Large intestine (tissue), 12 donors: ENCODE measurements at places on chromosomes 3 and 15.

- DNase-seq: no peak
Measured at GRCh38 chr3:53721187-53722119, 124.8 kb downstream of the CHDH start.

DNA sequence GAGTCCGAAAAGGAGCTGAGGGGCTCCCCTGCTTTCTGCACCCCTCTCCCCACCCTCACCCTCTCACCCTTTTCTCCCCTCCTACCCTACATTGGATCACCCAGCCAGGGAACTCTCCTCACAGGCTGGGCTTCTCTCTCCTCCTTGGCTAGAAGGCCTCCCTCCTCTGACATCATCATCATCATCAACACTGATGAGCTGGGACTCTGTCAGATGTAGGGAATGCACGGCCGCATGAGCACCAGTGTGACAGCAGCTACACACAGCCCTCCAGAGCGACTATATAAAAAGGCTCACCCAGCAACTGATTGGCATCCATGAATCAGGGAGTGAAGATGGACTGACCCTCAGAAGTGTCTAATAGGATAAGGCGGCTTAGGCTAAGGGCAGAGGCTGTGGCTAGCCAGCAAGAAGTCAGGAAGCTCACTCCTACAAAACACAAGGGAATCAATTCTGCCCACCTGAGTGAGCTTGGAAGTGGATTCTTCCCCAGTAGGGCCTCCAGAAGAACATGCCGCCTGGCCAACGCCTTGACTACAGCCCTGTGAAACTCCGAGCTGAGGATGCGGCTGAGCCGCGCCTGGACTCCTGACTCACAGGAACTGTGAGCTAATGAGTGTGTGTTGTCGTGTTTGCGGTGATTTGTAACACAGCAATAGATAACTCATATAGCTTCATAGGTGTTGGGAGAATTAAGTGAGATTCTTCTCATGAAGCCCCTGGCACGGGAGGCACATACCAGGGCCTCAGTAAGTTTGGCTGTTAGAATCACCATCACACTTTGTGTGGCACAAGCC, 147.6 kb downstream of the FAM43A start:
- DNase-seq: no peak

DNA sequence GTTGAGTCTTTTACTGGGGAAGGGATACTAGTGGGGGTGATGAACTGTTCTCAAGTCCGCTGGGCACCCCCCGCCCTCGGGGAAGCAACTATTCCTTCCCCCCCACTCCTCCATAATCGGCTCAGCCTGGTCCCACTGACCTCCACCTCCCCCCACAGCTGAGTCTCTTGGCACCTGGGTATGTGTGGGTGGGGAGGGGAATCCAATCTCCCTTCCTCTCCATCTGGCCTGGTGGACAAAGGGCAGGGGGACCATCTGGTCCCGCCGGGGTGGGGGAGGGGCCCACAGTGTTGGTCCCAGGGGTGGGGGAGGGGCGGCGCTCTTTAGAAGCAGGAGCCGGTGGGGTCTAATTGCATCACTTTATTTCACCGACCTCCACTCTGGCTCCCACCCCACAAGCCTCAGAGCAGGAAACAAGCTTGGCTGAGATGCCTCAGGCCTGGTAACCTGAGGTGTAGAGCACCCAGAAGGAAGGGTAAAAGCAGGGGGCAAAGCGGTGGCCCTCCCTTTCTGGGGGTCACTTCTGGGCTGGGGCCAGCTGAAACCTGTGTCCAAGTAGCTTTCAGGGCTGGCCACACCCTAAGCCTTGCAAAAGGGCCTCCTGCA, 1.0 kb upstream of the PCBP4 start:
- peak; percentile 24 for DNase-seq

- DNase-seq: no peak
Measured at GRCh38 chr15:65926459-65926858, 57.2 kb downstream of the RAB11A start.

DNA sequence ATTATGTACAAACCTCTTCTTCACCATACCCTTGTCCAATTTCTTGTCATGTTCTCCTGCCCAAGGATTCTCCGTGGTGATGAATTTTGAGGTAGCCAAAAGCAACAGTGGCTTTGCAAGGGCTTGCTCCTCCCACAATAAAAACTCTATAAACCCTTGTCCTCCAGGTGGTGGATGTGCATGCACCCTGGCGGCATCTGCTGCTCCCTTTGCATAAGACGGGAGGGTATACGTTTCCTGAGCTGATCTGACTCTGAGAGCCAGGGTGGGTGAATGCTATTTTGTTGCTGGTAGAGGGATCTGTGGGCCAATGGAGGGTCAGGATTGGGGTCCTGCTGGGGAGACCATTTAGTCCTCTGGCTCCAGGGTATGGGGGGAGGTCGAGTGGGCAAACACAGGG, 5.4 kb downstream of the DNAH1 start:
- DNase-seq: no peak

GRCh38 chr15:25937796-25938195, 74.7 kb upstream of the ATP10A start:
- DNase-seq: no peak

GRCh38 chr15:70023769-70024491, 73.8 kb downstream of the TLE3 start:
- DNase-seq: no peak

- DNase-seq: no peak
Measured at GRCh38 chr15:70557521-70558258, 205.7 kb downstream of the UACA start.

- DNase-seq: peak; percentile 35
Measured at GRCh38 chr3:45640724-45641361, 46.3 kb downstream of the LIMD1 start.

GRCh38 chr3:107727102-107727501, 204.3 kb downstream of the BBX start:
- no peak for DNase-seq

DNA sequence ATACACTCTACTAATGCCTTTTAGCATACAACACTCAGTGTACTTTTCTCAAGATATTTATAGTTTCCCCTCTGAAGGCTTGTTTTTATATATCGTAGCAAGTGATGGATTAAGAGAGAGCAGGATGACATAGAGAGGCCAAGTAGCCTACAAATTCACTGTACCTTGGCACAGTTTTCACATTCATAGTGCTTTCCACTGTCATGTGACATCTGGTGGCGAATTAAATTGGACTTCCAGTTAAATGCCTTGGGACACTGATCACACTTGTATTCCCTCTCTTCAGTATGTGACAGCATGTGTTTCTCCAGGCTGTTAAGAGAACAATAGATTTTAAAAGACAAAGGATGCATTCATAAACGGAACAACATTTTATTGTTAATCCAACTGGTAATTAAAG, 541.1 kb downstream of the MECOM start:
- DNase-seq: no peak

DNA sequence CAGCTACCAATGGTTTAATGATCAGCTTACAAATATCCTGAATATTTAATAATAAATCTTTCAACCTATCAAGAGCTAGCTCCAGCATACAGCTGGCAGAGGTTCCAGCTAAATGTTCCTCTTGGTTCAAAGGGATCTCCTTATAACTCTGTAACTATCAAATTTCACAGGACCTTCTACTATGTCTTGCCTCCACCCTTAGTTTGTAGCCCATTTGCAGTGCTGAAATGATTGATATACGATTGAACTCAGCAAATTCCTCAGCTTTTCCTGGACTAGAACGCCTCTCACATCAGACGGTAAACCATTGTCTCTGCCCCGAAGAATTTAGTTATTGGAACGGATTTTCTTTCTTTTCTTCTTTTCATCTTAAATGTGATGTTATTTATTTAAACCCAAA, 41.5 kb downstream of the CD200R1L start:
- no peak for DNase-seq

DNA sequence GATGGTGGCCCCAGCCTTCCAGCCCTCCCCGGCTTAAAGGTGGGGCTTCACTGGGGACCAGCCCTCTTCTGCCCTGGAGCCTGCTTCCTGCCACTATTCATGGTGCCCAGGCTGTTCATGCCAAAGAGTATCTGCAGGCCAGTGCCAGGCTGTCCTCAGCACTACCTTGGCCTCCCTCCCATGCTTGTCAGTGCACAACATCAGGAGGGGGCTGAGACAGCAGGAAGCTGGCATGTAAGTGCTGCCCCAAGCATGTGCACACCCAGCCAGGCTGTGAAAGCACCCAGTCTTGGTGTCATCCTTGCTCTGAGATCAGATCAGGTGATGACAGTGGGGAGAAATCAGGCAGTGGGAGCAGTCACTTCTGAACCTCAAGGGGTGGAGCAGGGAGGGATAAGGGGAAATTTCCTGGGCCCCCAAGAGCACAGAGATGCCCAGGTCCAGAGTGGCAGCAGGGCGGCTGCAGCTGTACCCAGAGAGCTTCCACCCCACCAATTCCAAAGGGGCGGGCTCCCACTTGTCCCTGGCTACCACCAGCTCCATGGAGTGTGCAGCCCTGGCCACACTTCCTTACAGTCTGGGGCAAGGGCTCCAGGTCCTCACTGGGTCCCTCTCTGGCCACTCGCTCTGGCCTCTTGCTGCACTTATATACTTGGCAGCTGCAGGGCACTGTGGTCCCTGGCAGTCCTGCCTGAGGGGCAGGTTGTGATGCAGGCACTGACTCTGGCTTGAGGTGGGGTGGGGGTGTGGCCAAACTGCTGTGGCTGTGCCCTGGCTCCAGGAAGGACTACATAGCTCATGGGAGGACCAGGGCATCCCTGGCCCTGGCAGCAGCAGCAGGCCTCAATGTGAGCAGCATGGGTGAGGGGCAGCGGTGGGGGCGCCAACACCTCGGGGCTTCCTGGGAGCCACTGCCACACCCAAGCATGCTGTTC, 91.4 kb upstream of the TNFSF10 start:
- DNase-seq: no peak

- DNase-seq: peak; percentile 43
Measured at GRCh38 chr3:43214616-43215015, 71.7 kb upstream of the SNRK start.
